Cortex of kidney (tissue), 1 donor: ENCODE measurements at places on chromosomes 12 and 14.

DNA sequence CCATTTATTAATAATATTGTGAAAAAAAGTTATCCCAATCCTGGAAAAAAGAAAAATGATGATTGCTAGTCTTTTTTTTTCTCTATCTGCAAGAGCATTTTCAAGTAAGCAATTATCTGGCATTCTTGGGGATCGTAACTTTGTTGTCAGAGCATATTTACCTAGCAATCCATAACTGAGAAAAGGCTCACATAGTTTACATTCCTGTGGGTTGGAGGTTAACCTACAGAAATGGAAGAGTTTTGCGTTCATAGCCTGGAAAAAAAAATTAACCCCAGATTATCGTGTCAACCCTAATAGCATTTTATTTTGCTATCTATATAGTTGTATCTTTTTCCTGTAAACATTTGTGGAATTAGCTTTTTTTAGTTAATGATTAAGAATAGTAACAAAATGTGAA, 292.3 kb downstream of the DAD1 start:
- no peak for DNase-seq

GRCh38 chr14:100443603-100444002, 120.5 kb downstream of the SLC25A47 start:
- no peak for DNase-seq

DNA sequence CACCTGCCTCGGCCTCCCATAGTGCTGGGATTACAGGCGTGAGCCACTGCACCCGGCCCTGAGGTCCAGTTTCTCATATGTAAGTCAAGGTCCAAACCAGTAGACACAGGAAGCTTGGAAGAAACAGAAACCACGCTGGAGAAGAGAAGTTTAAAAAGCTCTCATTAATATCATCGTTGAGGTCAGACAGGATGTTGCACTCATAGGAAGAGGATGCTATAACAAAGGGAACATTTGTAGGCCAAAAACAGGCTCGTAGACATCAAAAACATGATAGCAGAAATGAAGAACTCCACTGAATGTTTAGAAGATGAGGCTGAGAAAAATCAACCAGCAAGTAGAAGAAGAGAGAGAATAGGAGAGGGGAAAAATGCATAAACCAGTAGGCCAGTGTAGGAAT, 46.8 kb downstream of the ACACB start:
- DNase-seq, result no peak

DNA sequence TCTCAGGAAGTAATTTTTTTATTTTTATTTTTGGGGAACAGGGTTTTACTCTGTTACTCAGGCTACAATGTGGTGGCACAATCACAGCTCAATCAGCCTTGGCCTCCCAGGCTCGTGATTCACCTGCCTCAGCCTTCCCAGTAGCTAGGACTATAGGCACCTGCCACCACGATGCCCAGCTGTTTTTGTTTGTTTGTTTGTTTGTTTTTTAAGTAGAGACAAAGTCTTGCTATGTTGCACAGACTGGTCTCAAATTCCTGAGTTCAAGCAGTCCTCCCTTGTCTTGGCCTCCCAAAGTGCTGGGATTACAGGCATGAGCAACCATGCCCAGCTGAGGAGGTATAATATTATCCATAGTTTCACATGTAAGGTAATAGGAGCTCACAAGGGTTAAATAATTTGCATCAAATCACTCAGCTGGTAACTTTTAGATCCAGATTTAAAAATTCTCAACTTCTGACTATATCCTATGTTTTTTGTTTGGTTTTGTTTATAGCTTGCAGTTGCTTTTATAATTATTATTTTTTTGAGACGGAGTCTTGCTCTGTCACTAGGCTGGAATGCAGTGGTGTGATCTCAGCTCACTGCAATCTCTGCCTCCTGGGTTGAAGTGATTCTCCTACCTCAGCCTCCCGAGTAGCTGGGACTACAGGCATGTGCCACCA, 629.3 kb downstream of the DIO2 start:
- no peak for DNase-seq

- no peak for DNase-seq
Observed at GRCh38 chr12:94266796-94267536, 118.6 kb downstream of the PLXNC1 start.

- no peak for DNase-seq
Observed at GRCh38 chr12:14873440-14874185, 12.0 kb downstream of the MGP start.

DNA sequence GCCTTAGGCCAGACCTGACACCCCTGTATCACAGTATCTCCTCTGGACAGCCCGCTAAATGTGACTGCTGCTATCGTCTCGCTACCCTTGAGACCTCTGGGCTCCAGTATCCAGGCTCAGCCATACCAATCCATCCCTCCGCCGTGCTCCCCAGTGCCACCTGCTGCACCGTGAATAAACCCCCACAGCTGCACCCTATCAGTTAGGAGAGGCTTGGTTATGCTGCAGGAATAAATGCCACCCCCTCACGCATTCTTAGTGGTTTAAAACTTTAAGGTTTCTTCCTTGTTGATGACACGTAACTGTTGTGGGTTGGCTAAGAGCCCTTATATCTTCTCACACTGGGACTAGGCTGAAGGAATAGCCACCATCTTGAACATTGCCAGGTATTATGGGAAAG, 12.1 kb downstream of the CCDC63 start:
- no peak for DNase-seq

- no peak for DNase-seq
Observed at GRCh38 chr12:114913871-114914801, 230.2 kb upstream of the TBX3 start.

- no peak for DNase-seq
Observed at GRCh38 chr12:121236776-121237175, 26.8 kb downstream of the P2RX4 start.

- DNase-seq, result no peak
Observed at GRCh38 chr14:66772146-66772545, 264.2 kb downstream of the GPHN start.

DNA sequence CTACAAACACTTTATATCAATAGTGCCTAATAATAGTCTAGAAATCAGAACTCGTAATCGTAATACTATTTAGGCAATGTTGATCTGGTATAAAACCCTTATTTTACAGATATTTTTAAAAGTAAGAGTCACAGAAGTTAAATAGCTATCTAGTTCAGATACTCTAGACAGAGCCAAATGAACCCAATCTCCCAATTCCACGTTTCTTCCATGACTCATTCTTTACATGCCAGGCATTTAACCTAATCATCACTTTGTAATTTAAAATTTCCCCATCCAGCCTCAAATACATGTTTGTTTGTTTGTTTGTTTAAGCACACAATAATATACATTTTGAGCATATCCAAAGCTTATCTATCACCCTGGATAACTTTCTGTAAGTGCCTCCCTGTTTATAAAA, 36.4 kb upstream of the GARIN6 start:
- no peak for DNase-seq

DNA sequence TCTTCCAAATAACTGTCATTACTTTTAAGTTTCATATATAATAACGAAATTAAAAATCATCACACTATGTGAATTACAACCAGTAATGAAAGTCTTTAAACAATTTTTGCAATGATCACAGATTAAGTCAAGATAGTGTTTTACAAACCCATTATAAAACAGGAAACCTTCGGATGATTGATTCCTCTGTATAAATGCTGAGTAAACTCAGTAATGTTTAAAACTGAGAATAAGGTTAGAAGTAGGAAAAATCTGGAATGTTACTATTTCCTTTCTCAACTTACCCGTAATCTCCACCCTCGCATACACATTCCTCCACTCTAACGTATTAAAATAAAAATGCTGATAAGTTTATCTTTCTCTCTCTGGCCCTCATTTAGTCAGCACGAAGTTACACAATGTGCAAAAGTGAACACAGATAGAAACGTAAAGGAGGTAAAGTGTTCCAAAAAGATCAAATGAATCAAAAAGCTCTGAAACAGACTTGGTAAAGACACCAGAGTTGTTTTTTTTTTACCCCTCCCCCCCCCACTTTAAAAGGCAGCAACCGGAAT, 1.6 kb downstream of the ZFC3H1 start:
- DNase-seq, result no peak

DNA sequence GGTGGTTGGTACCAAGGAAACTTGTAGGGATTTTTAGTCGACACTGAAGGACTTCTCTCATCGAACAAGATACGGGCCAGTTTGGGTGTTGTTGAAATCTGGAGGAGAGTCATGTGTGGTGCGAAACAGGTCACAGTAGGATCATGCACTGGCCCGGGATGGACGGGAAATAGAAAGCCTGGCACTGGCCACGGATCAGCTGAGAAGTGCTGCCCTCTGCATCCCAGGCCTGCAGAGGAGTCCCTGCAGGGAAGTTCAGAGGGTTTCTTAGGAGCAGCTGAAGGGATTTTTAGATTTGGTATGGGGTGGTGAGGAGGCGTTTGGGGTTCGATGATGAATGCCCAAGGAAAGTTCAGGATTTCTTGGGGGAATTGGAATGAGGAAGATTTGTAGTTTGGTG, 63.1 kb downstream of the TSPAN9 start:
- no peak for DNase-seq

DNA sequence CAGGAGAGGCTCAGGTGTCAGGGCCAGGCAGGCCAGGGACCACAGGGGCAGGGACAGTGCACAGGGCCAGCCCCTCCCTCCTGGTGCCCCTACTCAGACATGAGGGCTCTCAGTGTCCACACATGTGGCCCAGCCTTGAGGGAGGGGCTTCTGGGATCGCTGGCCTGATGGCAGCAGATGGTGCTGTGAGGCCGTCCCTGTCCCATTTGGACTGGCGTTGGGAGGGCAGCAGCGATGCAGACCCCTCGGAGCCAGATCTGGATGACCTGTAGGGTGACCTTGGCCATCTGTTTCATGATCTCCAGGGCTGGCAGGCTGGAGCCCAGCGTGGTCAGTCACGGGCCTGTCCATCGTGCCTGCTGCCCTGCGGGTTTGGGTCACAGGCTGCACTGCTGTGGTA, 377.6 kb downstream of the TMEM121 start:
- no peak for DNase-seq

GRCh38 chr12:31220633-31221550, 105.1 kb downstream of the SINHCAF start:
- no peak for DNase-seq

GRCh38 chr12:65125247-65125646, 4.1 kb upstream of the WIF1 start:
- no peak for DNase-seq

GRCh38 chr14:61322011-61322798, 826 bp downstream of the PRKCH start:
- no peak for DNase-seq

GRCh38 chr12:102659200-102659911, 179.0 kb upstream of the IGF1 start:
- no peak for DNase-seq

- DNase-seq, result no peak
Observed at GRCh38 chr12:95986635-95987570, 9.2 kb downstream of the HAL start.

GRCh38 chr12:109244073-109244472, 65.0 kb downstream of the FOXN4 start:
- DNase-seq, result no peak

DNA sequence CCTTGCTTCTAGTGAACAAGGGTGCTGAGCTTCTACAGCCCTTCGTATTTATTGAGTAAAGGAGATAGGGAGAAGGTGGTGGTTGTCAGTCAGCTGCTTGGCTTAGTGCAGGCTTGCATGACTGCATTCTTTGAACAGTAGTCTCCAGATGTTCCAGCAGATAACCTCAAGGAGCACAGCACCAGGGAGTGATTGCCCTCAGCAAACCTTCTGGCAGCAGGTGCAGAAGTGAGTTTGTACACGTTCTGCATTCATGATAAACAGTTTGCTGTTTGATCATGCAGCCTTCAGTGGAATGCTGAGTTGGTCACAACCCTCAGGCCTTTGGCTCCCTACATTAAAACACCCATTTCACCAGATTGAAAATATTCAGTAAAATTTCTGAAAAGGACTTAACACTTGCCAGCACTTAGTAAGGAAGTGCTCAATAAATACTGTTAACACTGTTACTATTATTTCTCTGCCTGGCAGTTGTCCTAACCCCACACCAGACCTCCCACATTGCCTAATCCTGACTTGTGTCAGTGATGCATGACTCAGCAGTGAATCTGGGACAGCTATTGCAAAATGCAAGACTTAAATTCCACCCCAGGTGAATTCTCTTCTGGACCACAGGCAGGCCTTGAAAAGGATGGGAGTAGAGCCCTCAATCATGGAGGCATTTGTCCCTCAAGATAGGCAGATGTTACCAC, 18.9 kb upstream of the CARMIL3 start:
- no peak for DNase-seq

- no peak for DNase-seq
Observed at GRCh38 chr12:132248453-132249167, 80.8 kb downstream of the GALNT9 start.

DNA sequence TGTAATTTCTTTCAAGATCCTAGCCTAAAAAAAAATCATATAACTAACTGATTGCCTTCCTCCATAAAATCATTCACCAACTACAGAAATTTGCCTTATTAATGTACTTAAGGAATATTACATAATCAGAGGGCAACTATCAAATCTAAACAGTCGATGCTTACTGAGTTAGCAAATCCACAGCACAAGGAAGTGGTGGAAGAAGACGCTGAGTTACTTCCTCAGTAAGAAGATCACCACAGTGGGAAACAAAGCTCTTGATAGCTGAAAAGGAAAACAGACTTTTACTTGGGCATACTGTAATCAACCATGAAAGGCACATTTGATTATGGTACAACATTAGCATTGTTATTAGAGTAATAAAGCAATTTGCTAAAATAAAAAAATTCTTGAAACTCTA, 48.7 kb downstream of the HEATR5A start:
- DNase-seq, result no peak

DNA sequence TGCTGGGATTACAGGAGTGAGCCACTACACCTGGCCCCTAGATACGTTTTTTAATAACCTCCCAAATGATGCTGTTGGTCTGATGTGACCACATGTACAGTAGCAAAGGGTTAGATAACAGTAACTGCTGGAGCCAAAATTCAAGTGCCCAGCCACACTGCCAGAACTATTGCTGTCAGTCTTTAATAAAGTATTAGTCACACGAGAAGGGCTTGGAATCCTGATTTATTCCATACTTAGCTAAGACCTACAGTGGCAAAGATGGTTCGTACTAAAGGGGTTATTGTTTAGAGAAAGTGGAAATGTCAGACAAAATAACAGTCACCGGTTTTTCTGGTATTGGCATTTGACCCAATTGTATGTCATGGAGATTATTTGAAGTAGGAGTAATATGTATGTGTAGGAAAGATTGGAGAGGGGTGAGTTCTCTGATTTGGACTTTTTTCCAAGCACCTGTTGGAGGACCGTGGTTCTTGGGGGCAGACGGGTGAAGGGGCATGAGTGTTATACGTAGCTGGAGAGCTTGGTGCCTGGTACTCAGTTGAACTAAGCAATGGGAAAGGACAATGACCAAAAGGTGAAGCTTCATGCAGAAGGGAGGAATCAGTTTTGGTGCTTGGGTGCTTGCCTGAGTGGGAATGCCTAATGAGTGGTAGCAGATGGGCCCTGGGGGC, 9.7 kb downstream of the TUBA1C start:
- DNase-seq, result no peak
